ENCODE measurements at places on chromosomes 16 and 17.

DNA sequence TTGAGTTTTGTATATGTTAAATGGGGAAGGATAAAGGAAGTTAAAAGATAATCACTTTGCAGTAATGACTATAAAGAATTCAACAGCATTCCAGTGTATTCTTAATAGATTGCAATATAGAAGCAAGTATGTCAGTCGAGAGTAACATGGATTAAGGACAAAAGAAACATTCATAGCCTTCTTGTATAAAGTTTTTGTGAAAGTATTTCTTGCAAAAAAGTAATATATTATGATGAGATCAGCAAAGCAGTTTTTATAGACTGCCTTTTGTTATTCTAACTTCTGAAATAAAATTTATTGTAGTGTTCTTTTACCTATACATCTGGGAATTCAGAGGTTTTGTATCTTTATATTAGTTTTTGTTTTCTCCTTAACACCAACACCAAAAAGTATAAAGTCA is 184.9 kb upstream of the RBL2 start:
- no peaks in the 10 kb centered on the region for H3K4me1 ChIP-seq
- H3K27ac ChIP-seq: no peak overlapping the region
- no peaks in the 10 kb centered on the region for H3K27me3 ChIP-seq

- no peaks in the 10 kb centered on the region for H3K4me1 ChIP-seq
- peaks cover 13% of the 10 kb centered on the region for H3K27me3 ChIP-seq
- DNase-seq: no peak
- H3K36me3 ChIP-seq: peaks cover 3% of the 10 kb centered on the region
- H3K27ac ChIP-seq: no peak overlapping the region
Observed at GRCh38 chr16:24670623-24671454, 58.6 kb upstream of the TNRC6A start.

GRCh38 chr16:27689711-27690110 is 139.8 kb downstream of the KATNIP start:
- DNase-seq: no peak
- no peak overlapping the region for H3K4me3 ChIP-seq
- no peaks in the 10 kb centered on the region for H3K36me3 ChIP-seq

DNA sequence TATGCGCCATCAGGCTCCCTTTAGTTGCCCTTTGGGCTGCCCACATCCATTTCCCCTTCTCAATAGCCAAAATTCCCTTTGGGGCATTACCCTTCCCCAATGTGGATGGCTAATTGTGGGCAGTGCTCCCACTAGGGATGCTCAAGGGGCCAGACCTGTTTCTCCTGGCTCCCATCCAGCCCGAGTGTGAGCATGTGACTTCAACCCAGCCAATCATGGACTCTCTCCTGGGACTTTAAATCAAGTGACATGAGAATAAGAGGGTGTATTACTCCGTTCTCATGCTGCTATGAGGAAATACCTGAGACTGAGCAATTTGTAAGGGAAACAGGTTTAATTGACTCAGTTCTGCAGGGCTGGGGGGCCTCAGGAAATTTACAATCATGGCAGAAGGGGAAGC is 60.9 kb upstream of the WSB1 start:
- no peak overlapping the region for H3K4me3 ChIP-seq
- H3K4me1 ChIP-seq: no peaks in the 10 kb centered on the region
- peak overlapping the region; percentile 54 for H3K27ac ChIP-seq
- DNase-seq: no peak
- H3K36me3 ChIP-seq: no peaks in the 10 kb centered on the region

DNA sequence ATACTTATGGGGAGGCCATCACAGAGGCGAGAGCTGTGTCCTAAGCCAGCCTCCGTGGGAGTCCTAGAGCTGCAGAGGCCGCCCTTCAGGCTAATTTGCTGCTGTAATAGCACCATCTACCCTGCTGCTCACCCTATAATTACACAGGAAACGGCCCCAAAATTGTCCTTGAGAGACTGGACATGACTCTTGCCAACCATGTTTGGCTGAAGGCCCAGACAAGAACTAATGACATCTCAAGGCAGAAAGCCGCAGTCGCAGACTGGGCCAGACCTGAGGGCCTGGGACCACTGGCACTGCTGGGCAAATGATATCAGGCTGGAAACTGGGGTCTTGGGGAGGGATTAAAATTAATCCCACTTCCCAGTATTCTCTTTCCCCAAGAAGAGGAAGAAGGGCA is 24.1 kb downstream of the PSMD7 start:
- no peak for DNase-seq
- no peak overlapping the region for H3K27ac ChIP-seq
- H3K4me1 ChIP-seq: peaks cover 6% of the 10 kb centered on the region
- H3K36me3 ChIP-seq: no peaks in the 10 kb centered on the region
- H3K27me3 ChIP-seq: no peaks in the 10 kb centered on the region
- no peak overlapping the region for H3K4me3 ChIP-seq

DNA sequence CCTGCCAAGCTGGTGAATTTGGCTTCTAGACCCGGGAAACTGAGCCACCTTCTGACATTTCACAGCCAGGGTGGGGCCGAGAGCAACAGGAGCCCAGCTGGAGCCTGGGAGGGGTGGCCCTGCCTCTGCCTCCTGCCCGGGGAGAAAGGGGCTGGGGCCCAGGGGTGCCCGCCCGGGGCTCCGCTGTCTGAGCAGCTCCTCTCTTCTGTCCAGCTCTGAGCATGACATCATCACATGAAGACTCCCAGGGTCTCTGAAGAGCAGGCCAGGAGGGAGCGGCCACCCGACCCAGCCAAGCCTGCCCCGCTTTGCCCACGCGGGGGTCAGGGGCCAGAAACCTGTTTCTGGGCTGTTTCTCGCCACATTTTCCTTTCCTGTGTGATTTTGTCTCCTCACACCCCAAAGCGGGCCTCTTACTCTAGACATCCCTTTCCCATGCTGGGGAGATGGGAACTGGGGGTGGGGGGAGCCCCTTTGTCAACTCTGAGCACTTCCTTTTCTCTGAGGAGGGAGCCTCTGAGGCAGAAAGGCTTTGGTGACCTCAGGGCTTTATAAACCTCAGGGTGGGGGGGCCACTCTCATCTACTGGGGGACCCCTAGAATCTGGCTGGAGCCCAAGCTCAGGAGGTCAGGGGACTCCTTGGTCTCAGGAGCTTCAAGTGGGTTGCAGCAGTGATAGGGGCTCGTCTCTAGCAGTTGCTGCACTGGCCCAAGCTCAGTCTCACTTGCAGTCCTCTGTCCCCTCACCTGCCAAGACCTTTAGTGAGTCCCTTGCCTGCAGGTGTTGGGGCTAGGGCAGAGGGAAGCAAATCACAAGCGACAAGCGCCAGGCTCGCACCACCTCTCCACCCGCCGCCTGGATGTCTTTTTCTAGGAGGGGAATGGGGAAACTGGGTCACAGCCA is 7.6 kb downstream of the UBALD2 start:
- peaks cover 80% of the 10 kb centered on the region for H3K4me1 ChIP-seq
- H3K27me3 ChIP-seq: no peaks in the 10 kb centered on the region
- peak; percentile 49 for DNase-seq
- no peaks in the 10 kb centered on the region for H3K36me3 ChIP-seq

All from naive thymus-derived CD8-positive, alpha-beta T cell (primary cell).